ENCODE measurements at places on chromosomes 6 and 20.
A peak's percentile ranks its signal among the peaks of the same experiment; 100 is the strongest.

- DNase-seq: peak; percentile 48
These were observed 61.9 kb downstream of the GPR6 start for GRCh38 chr6:110039981-110040383.

GRCh38 chr20:2851086-2851485, 10.5 kb downstream of the VPS16 start:
- DNase-seq: no peak

DNA sequence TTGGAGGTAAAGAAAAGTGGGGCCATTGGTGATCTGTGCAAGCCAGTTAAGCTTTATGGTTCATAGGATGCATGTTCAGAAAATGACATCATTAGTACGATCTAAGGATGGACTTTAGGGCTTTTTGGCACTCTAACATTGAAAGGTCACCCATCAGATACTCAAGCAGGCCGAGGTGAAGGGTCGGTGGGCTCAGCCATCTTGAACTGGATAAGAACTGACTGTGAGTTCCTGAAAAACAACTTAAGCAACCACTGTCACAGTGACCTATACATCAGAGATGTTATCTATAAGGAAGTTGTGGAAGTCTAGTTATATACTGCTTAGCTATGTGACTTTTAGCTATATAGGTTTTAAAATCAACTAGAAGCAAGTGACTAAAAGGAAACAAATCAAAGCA, 13.0 kb upstream of the ITCH start:
- DNase-seq: no peak

DNA sequence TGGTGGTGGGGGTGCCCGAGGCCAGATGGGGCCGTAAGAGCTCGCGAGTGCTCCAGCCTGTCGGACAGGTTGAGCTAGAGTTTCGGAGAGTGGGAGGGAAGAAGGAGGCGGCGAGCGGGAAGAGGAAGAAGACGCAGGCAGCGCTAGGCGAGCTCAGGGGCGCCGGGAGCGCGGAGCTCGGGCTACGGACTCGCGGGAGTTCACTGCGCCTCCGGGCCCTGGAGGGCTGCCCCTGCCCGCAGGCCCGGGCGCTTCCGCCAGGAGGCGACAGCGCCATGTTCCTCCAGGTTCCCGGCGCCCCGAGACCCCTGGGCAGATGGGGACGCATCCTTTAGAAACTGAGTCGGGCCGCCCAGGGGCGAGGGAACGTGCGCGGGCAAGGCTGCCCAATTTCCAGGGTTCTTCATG, 984 bp downstream of the TFAP2C start:
- DNase-seq: no peak

DNA sequence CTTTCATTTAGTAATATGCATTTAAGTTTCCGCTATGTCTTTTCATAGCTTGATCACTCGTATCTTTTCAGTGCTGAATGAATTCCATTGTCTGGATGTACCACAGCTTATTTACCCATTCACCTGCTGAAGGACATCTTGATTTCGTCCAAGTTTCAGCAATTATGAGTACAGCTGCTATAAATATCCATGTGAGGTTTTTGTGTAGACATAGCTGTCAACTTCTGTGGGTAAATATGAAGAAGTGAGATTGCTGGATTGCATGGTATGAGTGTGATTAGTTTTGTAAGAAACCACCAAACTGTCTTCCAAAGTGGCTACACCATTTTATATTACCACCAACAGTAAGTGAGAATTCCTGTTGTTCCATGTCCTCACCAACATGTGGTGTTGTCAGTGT, 79.2 kb upstream of the STMND1 start:
- no peak for DNase-seq

DNA sequence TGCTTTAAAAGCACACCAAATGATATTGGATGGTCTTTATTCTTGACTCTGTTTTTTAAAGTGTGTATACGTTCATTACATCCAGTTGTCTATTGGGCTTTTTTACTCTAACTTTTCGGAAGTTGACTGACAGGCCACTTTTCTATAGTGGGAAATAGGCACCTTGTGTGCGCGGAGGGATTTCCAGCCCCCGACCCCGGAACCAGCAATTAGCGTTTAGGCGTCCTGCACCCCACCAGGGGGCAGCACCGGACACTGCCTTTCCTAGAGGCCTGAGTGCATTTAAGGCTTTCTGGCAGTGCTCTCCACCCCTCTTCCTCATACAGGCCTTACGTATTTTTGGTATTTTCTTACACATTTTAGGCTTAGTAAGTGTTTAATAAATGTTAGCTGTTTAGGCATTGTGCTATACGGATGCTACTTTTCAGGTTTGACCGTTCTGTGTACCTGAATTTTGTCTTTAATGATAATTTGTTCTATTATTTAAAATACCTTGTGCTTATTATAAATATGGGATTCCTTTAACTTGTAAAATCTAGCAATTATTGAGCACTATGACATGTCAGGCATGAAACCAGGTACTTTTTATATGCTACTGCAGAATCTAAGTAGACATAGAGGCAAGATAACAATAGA, 231.8 kb downstream of the BCKDHB start:
- peak; percentile 44 for DNase-seq

DNA sequence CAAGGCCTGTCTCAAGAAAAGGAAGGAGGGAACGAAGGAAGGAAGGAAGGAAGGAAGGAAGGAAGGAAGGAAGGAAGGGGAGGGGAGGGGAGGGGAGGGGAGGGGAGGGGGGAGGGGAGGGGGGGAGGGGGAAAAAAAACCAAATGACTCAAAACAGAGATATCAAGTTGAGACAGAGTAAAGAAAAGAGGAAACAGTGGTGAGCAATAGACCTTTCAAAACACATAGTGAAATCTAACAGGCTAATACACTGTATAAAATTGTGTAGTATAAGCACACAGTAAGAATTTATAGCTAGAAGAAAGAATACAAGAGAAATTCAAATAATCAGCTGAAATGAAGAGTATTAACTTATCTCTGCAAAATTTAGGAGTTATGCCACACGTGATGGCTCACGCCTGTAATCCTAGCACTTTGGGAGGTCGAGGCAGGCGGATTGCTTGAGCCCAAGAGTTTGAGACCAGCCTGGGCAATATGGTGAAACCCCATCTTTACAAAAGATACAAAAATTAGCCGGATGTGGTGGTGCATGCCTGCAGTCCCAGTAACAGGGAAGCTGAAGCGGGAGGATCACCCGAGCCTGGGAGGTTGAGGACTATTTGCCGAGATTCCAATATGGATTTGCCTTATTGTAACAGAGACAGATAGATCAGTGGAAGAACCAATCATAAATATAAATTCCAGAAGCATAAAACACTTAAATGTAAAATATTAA, 123.2 kb downstream of the PRND start:
- no peak for DNase-seq

GRCh38 chr6:163759542-163759941, 345.0 kb downstream of the QKI start:
- no peak for DNase-seq

GRCh38 chr6:25023781-25024180, 88.0 kb upstream of the RIPOR2 start:
- DNase-seq: no peak

DNA sequence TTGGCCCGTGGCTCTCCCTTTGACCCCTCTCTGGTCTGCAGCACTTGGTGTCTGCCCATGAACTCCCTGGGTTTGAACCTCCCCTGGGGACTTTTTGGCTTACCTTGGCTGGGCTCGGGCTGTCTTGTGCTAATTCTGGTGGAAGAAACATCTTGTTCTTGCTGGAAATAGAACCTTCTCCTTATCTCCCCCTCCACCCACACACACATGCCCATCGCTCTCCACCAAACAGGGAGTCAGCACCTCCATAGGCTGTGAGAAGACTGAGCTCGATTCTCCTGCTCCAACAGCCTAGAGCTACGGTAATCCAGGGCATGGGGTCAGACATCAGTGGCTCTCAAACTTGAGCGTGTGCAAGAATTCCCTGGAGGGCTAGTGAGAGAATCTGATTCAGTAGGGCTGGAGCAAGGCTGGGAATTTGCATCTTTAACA, 114.4 kb upstream of the SLC22A23 start:
- DNase-seq: no peak

DNA sequence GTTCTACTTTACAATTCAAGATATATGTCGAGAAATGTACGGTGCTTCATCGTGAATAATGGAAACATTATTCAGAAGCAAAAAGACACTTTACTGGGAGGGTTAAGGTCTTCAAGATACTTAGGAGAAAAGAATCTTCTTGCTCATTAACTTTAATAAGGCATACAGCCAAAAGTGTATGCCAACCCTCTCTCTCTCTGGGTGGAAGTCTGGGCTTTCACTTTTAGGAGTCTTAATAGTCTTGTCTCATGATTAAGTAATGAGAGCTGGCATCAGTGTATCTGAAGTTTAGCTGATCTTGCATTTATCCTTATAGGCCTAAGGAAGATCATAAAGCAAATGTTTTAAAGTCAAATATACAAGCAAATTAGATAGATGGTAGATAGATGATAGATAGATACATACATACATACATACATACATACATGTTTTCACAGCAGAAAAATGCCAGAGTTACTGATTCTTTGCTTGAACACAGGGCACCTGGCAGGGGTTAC, 21.5 kb downstream of the OLIG3 start:
- no peak for DNase-seq

DNA sequence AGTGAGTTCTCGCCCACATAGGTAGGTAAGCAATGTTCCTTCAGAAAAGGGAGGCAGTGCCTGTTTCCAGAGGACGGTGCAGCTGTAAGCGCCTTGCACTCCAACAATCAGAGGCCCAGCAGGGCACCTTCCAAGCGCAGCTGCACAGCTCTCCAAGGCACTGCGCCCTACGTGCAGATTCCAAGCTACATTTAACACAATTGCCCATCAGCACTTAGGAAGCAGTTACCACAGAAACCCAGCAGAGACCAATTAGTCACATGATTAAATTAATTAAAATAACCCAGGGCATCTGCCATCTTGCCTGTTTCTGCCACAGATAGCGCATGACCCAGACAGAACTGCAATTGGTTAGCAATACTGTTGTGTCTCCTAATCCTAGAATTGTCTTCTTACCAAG, 65.5 kb downstream of the SOBP start:
- DNase-seq: no peak

- no peak for DNase-seq
These were observed 61.7 kb upstream of the SLC22A23 start for GRCh38 chr6:3518356-3519190.

- no peak for DNase-seq
These were observed 12.5 kb upstream of the TMEM242 start for GRCh38 chr6:157335829-157336228.

DNA sequence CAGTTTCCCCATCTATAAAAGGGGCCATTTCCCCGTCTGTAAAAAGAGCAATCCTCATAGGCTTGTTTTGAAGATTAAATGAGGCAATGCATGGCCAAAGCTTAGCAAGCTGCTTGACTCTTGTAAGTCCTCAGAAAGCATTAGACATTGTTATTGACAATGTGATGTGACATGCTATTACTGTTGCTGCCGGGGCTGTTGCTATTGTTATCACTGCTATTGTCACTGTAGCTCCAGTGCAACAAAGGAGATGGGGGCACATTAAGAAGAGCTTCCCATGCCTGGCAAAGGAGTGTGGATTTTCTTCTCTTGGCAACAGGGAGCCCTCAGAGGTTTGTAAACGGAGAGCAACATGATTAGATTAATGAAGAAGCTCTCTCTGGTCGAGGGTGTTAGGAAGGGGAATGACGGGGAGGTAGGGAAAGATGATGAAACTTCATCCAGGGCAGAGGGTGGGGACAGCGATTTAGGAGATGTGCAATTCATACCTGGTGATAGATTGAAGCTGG, 33.1 kb upstream of the FAM83D start:
- no peak for DNase-seq

GRCh38 chr6:15276036-15276985, 30.4 kb downstream of the JARID2 start:
- no peak for DNase-seq

DNA sequence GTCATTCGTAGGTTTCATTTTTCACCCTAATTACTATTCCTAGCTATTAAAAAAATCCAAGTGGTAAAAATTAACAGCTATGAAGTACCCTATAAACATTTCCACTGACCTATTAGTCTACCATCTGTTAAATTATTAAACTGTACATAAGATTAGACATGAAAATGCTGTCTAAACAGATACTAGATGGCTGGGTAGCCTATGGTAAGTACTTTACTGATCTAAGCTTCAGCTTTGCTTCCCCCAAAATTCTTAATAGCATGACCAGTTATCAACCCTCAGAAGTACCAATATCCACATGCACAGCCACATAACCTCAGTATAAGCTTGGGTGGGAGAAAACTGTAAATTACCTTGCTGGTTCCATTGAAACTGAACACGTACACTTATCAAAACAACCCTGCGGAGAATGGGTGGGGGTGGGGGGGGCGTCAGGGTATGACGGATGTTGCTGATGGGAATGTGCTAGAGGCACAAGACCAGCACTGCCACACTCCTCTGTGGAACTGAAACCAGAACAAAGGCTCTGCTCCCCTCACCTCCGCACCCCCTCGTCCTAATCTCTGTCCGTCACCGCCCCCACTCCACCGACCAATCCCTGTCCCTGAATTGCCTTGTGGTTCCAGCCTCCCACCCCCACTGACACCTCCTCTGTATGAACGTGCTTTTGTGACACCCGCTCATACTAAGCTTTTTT, 45.3 kb downstream of the B4GALT5 start:
- peak; percentile 96 for DNase-seq

GRCh38 chr6:144019929-144020328, 11.9 kb upstream of the PLAGL1 start:
- no peak for DNase-seq

DNA sequence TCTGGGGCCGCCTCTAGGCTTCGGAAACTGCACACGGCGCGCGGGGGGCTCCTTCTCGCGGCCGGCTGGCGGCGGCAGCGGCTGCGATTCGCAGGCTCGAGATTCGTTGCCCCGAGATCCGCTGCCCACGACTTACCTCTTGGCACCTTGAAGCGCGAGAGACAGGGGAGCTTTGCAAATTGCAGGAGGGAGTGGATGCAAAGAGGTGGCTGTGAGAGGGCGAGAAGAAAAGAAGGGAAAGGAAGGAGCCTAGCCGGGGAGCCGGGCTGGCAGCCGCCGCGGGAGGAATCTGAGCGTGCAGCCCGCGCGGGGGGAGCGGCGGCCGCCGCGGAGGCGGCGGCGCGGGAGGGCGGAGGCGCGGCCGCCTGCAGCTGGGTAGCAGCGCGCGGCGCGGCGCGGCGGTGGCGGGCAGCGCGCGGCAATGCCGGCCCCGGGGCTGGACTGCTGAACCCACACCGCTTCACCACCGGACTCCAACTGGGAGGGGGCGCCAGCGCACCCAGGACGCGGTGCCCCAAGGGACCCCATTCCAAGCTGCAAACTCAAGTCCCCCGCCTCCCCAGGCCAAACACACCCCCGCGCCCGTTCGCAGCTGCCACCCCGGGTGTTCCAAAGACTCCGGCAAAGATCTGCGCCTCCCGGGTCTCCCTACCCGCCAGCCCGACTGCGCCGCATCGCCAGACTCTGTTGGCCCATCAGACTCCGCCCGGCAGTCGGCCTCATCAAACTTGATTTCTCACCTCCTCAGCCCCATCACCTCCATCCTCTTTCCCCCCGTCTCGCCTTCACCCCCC, 44.2 kb upstream of the SUPT3H start:
- peak; percentile 45 for DNase-seq

Data from CD8-positive, alpha-beta T cell (primary cell).